Stimulated activated CD8-positive, alpha-beta memory T cell treated with anti-CD3 and anti-CD28 coated beads, Interleukin-2, amount 100 ng/mL, for 48 hours (primary cell): ENCODE measurements at places on chromosomes 12 and 14.

- no peak for DNase-seq
These were observed 411.8 kb upstream of the MIS18BP1 start for GRCh38 chr14:45664668-45665356.

- no peak for DNase-seq
These were observed 13.0 kb upstream of the LRRC23 start for GRCh38 chr12:6891646-6892001.

DNA sequence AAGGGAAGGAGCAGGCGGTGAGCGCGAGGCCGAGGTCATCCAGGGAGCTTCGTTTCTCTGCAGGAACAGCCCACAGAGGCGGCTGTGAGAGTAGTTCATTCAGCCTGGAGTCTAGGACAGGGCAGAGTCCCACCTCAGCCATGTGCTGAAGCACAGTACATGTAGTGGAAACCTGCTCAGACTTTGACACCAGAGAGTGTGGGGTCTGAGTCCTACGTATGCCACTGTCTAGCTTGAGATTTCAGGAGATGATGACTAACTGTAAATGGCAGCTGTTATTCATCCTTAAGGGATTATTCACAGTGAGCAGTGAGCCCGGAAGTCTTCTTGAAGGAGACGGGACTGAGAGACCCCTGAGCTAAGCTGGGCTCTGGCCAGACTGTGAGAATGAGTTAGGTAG, 938 bp upstream of the SLC6A13 start:
- no peak for DNase-seq

- no peak for DNase-seq
These were observed 29.8 kb downstream of the DICER1 start for GRCh38 chr14:95127531-95127911.

DNA sequence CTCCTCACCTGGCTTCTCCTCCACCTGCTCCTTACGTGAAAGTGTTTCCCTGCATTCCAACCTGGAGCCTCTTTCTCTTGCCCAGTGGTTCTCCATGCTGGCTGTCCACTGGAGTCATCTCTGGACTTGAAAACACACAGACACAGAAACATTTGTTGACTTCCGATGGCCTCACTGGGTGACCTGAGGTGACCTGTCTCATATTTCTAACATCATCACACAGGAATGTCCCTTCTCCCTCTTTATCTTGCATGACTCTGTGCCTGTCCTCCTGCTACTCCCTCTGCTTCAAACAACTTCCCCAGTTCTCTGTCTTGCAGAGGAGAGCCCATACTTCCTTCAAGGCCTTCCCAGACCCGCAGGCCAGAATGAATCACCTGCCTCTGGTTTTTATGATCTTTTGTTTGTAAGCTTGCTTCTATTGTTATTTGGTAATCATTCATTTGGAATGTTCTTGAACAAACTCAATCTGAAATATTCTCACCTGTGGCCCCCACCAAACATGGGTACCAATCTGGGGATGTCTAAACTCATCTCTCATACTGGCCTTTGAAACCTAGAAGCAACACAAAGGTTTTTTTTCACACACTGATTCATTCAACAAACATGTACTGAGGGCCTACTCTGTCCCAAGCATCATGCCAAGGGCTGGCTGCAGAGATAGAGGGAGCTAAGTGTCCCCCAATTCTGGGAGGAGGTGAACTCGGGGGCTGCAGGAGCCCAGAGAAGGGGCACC, 9.7 kb upstream of the RIN3 start:
- DNase-seq: no peak

- DNase-seq: no peak
These were observed 13.3 kb upstream of the EIF4B start for GRCh38 chr12:52992699-52993557.

DNA sequence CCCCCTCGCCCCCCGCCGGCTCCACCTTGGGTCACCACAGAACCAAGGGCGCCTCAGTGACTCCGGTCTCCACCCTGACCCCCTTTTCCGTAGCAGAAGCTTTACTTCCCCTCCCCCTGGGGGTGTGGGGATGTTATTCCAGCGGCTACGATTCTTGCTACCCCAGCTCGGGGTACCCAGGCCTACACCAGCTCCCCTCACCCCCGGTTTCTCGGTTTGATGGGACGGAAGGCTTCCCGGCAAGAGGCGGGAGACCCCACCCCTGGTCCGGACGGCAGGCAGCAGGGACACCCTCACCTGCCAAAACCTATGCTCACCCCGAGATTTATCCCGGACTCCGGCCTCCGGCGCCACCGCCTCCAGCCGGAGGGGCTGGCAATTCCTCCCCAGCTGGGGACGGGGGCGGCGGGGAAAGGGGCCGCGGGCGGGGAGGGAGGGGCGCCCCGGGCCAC, 619 bp downstream of the RAB15 start:
- DNase-seq: no peak

- no peak for DNase-seq
These were observed 168.5 kb downstream of the NAV3 start for GRCh38 chr12:77999074-77999715.

- no peak for DNase-seq
These were observed 120.9 kb upstream of the LMO3 start for GRCh38 chr12:16726879-16727278.

DNA sequence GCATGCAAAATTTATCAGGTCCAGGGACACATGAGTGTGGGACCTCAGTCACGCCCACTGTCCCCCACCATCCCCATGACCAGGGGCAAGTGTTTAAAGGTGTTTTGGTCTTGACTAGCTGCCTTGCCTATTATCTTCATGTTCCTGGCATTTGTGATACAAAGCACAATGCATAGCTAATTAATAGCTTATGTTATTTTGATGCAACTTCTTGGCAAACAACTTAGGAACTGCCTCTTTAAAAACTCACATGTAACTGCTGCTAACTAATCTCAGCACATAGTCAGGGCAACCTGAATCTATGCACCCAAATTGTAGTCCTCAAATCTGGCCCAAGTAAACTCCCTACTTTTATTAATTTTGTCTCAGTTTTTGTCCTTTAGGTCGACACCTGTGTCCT, 7.4 kb upstream of the OR6J1 start:
- DNase-seq: no peak

DNA sequence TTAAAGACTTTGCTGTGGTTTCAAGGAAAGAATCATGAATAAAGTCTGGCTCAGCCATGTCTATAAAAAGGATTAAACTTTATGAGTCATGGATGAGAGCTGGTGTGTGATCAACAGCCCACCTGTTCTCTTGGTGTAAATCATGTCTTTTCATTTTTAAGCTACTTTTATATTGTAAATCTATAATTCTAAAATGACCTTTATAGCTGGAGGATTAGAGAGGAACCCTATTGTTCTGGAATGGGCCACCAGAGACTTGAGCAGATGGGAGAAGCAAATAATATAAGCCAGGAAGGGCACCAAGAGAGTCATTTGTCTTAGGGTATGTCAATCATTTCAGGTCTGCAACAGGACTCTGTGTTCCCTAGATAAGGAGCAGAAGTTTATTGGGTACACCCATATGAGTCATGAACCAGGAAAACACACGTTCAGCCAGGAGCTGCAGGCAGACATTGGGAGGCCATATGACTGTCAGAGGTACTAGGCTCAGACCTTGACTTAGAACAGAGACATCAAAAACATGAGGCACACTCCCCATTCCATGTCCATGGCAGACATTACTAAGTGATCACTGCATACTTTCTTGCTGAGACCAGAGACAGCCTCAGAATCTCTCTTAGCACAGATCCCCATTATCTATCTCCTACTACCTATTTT, 49.3 kb downstream of the NDUFA12 start:
- DNase-seq: no peak
